Stimulated activated CD4-positive, alpha-beta T cell treated with anti-CD3 and anti-CD28 coated beads, Interleukin-1b, Interleukin-23, amount 100 ng/mL, for 4 hours (primary cell): ENCODE measurements at places on chromosomes 12 and 14.

- DNase-seq, result no peak
Measured at GRCh38 chr12:75644472-75645072, 133.2 kb upstream of the KRR1 start.

DNA sequence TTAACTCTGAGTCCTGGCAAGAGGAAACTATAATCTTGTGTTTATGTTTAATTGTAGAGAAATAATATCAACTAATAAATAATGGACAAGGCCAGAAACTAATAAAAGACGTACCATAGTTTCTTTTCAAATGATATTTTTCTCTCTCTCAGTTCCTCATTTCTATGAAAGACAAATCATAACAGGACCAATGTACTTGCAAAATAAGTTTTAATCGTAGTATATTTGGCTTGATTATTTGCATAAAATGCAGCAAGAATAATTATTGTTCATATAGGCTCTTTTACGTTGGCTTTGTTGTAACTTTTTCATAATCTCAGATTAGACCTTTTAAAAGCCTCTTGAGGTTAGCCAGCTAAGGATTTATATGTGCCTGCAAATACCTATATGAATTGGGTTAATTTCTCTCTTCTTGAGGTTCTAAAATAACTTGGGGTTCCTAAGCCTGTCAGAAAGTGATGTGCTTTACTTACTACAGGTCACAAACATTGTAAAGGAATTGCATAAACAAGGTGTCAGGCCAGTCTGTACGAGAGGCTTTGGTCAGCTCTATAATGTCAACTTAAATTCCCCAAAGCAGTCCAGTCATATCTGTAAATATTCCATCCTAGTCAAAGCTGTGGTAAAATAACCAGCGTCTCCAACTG, 152.8 kb upstream of the PTPRQ start:
- no peak for DNase-seq

GRCh38 chr14:33539918-33540357, 410.9 kb downstream of the EGLN3 start:
- DNase-seq, result no peak

DNA sequence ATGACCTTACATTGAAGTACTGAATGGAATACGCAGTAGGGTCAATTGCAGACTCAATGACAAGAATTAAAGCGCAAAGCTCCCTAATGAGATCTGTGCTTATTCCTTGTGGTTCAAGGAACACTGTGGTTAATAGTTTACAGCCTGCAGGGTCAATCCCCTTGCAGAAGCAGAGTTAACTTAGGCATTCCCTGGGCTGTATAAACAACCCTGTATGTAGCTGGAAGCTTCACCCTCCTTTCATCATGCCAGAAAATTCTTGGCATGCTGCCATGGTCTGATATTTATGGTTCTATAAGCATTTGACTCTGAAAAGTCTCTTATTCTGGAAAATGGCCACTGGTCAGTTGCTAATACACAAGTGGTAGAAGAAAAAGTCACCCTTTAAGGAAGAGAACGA, 227.7 kb downstream of the NOVA1 start:
- DNase-seq, result no peak

DNA sequence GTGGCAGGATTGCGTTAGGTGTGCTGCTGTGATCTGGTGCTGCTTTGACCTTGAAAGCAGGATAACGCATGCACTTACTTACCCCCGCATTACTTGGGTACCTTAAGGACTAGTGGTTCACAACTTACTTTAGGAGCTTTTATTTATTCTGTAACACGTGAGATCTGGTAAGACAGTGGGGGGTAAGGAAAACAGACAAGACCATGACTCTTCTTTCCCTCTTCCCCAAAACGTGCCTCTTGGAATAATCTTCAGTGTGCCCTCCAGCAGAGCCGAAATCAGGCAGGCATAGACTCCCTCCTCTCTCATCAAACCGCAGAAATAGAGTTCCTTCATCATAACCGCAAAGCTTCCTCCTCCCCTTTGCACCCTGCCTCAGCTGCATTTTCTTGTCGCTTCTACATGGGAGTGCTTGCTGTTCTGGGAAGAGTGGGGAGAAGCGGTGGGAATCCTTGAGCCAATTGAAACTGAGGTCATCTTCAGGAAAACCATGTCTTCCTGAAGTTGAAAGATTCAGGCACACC, 43.4 kb downstream of the RAD52 start:
- no peak for DNase-seq

- DNase-seq, result no peak
Measured at GRCh38 chr14:70917633-70918032, 10.4 kb downstream of the PCNX1 start.

DNA sequence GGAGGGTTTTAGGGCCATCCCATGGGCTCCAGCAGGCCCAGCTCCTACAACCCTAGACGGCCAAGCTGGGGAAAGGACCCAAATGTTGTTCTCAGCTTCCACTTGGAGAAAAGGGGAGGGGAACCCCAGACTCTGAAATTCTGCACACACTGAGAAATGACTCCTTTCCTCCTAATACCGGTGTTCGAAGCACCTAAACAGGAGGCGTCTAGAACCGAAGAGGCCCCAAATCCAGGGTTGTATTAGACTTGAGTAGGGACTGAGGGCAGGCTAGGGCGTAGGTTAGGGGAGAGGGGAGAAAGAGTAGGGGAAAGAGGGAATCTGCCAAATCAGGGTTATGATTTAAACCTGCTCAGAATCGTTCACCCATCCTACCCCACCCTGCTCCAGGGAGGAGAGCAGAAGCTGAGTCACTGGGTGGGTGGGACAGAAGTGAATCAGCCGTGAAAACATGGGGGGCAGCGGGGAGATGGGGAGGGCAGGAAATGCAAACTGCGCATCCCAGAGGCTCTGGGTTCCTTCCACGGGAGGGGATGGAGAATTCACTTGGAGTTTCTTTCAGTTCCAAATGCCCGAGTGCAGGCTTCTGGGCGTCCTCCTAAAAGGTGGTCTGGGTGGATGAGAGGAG, 1.0 kb downstream of the IGFBP6 start:
- no peak for DNase-seq

DNA sequence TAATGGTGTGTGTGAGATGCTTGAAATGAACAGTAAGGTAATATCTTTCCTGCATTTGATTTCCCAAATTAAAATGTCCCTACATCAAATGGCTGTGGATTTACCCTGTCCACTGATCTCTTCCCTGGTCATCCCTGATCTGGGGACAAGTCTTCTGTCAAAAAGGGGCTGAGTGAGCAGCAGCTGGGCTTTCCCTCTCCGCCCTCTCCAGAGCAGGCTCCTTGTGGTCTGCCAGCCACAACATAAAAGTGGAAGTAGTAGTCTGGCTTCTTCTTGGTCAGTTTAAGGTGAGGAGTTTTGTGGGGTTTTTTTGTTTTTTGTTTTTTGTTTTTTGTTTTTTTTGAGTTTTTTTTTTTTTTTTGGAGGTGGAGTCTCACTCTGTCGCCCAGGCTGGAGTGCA, 25.2 kb upstream of the PLXNC1 start:
- no peak for DNase-seq

- DNase-seq, result no peak
Measured at GRCh38 chr12:121804417-121805111, 755 bp downstream of the SETD1B start.

GRCh38 chr12:124327362-124328043, 32.6 kb downstream of the RFLNA start:
- no peak for DNase-seq

DNA sequence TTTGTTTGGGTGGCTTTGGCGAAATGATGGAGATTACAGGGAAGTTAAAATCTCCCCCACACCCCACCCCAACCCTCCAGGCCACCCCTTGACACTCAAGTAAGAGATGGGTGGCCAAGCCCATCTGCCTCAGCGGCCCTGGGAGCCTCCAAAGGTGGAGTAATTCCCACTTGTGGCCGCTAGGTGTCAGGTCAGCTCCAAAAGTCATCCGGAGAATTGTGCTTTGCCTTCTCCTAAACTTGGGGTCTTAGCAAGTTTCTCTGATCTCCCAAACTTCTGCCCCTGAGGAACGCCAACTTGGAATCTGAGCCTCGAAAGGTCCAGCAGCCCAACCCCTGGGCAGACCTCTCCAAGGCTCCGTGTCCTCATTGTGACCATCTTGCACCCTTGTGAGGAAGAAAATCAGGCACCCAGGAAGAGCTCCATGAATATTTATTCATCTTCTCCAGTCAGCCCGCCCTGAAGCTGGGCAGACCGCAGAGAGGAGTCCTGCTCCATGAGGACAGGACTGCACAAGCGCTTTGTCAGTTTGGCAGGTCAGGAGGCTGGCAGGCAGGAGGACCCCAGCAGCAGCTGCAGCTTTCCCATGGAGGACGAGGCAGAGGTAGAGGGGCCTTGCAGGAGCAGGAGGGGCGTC, 46.7 kb downstream of the LRRC74A start:
- DNase-seq, result peak; percentile 54

- DNase-seq, result no peak
Measured at GRCh38 chr14:53533384-53533970, 380.4 kb upstream of the DDHD1 start.

DNA sequence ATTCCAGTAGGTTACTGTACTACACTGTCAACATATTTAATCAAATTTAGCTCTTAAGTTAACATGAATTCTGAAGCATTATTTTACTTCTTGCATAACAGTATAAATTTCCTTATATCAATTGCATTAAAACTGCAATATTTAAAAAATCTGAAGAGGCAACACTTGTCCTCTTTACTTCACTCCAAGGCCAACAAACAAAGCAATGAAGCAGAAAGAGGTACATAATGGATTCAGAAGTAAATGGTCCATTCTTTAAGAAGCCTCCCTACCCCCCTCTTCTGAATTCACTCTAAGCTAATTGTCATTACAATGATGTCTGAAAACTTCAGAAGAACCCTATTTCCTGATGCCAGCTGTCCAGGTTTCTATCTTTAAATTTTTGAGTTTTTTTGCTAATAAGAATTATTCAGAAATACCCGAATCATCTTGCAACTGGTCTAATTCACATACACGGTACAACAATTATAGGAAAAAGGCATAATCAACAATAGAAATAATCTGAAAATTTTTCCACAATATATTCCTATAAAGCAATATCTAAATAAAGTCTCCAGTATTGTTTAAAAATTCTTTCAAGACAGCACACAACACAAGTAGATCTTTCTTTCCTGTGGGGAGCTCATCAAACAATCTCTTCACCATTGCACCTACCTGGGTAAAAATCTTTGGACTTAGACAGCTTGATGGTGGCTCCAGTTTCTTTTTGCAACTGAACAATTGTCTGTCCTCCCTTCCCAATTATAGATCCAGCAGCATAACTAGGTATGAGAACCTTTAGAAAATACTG, 2.9 kb downstream of the NOVA1 start:
- DNase-seq, result no peak

- DNase-seq, result no peak
Measured at GRCh38 chr12:15600223-15600935, 188.8 kb downstream of the EPS8 start.

GRCh38 chr12:81502912-81503695, 256.0 kb downstream of the PPFIA2 start:
- DNase-seq, result no peak

- no peak for DNase-seq
Measured at GRCh38 chr14:83940253-83940652, 1589.7 kb upstream of the FLRT2 start.

GRCh38 chr14:101711041-101711856, 50.3 kb upstream of the PPP2R5C start:
- DNase-seq, result no peak

DNA sequence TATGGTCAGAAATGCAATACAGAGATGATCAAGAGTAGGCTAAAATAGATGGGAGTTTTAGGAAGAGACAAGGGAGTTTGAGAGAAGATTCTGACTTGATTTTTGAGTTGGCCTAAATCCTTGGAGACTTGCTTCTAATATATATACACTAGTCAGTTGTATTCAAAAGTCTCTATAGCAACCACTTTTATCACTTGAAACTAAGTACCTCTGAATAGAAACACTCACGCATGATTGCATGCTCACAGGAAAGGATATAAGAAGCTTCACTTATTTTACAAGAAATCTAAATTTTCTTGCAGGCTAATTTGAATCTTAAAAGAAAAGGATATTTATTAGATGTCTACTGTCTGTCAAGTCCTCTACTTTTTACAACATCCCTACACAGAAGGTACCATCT, 316.8 kb downstream of the SNAPC1 start:
- no peak for DNase-seq

- no peak for DNase-seq
Measured at GRCh38 chr14:71209888-71210287, 302.6 kb downstream of the PCNX1 start.

- DNase-seq, result no peak
Measured at GRCh38 chr12:42426746-42427145, 100.8 kb downstream of the PPHLN1 start.

DNA sequence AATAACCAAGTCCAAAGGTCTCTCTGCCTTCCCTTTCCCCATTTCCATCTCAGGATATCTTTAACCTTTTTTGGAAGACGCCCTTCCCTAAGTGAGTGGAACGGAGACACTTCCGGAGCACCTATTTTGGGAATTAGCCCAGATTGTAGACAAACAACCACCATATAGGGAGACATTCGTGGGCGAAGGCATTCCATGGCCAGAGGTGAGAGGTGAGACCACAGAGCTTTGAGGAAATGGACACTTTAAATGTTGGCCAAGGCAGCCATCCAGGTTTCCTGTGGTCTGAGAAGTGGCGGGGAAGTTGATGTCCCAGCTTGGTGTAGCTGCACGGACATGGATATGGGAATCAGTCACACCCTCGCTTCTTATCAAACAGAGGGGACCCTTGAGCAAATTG, 69.4 kb upstream of the BDKRB2 start:
- DNase-seq, result no peak

DNA sequence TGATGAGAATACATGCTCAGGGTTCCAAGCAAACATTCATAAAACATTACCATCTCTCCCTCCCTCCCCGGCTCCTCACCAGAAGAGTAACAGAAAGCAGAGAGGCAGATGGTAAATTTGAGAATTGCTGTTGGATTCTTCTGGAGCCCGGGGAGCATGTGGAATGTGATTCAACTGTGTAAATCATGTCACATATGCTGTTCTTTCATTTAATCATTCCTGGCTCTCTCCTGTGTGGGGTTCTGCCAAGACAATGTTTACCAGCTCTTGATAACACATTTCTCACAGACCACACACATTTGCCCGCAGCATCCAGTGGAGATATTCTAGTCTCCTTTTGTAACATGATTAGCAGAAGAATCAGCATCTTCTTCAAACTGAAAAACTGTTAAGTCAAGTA, 23.4 kb upstream of the NR2C1 start:
- no peak for DNase-seq

GRCh38 chr12:47079468-47079980, at the start of the genes AMIGO2 and PCED1B:
Gene AMIGO2, minus strand, starts transcription at chr12:47079959. Its CDS starts 957 bp downstream, at chr12:47079002.
Gene PCED1B, plus strand, starts transcription at chr12:47079621. Its CDS starts 155,443 bp downstream, at chr12:47235064.
- DNase-seq, result peak; percentile 57

DNA sequence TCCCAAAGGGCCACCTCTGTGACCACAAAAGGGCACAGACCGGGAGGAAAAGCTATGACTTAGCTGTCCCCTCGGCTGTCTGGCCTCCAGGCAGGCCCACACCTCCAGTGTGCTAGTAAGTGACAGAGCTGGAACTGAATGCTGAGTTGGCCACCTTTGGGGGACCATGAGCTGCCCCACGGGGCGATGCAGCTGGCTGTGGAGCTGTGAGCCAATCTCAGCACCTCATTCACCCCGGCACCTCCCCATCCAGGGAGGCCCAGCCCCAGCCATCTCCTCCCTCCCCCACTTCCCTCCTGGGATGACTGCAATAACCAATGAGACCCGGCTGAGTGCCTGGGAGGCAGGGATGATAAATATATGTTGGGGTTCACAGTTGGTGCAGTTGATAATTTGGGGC, 12.2 kb upstream of the TESC start:
- DNase-seq, result no peak

GRCh38 chr12:125089083-125089482, 23.8 kb downstream of the AACS start:
- DNase-seq, result no peak

- no peak for DNase-seq
Measured at GRCh38 chr12:114682785-114683708, 928 bp downstream of the TBX3 start.
